ENCODE measurements at places on chromosomes 5 and 9.

- DNase-seq: peak; percentile 15
These were observed 5.6 kb upstream of the PURA start for GRCh38 chr5:140108093-140109017.

DNA sequence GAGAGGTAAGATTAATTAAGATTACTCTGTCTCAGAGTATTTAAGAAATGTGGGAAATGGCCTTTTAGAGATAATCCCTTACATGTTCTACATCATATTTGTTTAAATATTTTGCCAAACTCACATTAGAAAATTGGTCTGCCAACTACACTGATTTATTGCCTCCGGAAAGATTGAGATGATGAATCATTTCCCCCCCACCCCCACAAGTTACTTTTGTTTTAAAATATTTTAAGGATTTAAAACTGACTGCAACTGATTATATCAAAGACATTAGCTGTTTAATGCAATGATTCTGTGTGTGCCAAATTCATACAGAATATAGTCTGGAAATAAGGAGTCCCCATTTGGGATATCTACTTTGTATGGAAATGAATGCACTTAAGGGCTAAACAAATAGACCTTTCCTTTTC, 674.4 kb downstream of the PRR16 start:
- no peak for DNase-seq

DNA sequence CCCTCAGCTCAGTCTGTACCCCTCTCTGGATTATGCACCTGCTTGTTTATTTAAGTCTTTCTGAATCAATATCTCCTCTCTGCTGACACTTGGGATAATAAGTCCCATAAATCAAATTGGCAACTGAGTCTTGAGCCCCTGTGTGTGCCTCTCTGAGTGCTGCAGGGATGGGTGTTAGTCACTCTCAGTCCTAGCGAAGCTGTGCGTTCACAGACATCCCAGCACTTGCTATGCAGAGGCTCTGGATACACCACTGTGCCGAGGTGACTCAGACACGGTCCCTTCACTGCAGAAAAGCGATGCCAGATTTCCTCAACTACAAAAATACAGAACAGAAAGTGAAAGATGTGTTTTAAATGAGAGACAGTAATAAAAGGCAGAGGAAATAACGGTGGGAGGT, 4.1 kb upstream of the KCNMB1 start:
- no peak for DNase-seq

DNA sequence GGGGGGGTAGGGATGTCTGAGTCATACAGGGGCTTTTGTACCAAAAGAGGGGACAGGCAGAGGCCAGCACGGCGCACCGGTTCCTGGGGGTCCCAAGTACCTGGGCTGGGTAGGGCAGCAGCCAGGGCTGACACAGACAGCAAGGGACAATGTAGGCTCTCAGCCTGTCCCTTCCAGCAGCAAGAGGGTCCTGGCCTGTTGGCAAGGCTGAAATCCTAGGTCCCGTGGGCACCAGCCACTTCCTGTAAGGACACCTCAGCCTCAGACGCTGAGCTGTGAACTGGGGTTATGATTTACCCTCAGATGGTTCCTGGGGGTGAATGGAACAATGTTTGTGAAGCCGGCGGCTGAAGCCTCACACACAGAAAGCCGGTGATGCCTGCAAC, 41.3 kb downstream of the NACC2 start:
- DNase-seq: no peak

GRCh38 chr5:105882956-105883481, 1787.7 kb downstream of the EFNA5 start:
- peak; percentile 71 for DNase-seq

DNA sequence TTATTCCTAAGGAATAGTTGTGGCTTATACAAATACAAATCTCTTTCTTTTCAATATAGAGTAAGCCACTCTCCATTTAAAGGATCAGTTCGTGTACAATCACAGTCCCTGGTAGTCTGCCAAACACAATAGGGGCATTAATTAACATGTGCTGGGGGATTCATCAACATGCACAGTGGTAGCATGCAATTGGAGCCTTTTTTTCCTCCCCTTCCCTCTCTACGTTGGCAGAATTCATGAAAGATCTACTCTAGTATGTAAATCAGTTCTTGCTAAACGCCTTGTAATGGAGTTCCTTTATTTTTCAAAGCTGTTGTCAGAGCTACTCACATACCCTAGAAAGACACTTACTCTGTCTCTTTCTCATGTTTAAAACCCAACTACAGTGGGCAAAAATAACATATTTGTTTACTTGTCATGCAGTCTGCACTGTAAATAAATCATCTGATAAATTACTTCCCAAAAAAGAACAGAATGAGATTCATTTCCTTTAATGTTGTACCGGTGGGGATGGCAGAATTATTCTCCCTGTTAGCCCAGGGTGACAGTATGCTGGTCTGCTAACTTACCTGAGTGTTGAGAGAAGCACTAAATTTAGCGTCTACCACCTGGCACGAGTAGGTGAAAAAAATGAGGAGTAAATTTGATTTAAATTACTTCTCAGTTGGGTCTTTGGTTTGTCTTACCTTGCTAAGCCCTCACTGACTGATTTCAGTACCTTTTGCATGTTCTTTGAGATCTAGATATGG, 341.5 kb upstream of the CCNH start:
- DNase-seq: no peak

DNA sequence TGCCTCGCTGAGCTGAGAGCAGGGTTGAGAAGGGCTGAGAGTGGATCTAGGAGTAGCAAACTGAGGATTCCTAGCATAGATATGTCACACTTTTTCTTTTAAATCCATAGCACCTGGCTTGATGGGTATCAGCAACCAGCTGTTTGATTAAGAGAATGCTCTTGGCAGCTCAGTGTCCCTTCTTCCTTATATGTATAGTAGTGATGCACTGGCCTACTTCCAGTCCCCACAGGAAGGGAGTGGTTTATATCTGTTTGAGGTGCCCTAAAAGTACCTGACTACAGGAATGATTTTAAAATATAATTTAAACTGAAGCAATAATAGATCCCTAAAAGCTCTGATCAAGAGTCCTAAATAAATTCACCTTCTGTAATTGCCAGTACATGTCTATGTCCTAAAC, 546.8 kb upstream of the ZNF608 start:
- no peak for DNase-seq

Measured in foreskin keratinocyte (primary cell).